ENCODE measurements at places on chromosomes 2 and 18. TPM values are rescaled to one million over a fixed set of nuclear protein-coding genes. Genes with fewer than 3 reads are reported as not detected.

GRCh38 chr2:144519934-144520731 is at the start of gene ZEB2:
Gene ZEB2, minus strand, starts transcription at chr2:144520119. Its CDS starts 2,769 bp downstream, at chr2:144517350.
- no peak for DNase-seq

DNA sequence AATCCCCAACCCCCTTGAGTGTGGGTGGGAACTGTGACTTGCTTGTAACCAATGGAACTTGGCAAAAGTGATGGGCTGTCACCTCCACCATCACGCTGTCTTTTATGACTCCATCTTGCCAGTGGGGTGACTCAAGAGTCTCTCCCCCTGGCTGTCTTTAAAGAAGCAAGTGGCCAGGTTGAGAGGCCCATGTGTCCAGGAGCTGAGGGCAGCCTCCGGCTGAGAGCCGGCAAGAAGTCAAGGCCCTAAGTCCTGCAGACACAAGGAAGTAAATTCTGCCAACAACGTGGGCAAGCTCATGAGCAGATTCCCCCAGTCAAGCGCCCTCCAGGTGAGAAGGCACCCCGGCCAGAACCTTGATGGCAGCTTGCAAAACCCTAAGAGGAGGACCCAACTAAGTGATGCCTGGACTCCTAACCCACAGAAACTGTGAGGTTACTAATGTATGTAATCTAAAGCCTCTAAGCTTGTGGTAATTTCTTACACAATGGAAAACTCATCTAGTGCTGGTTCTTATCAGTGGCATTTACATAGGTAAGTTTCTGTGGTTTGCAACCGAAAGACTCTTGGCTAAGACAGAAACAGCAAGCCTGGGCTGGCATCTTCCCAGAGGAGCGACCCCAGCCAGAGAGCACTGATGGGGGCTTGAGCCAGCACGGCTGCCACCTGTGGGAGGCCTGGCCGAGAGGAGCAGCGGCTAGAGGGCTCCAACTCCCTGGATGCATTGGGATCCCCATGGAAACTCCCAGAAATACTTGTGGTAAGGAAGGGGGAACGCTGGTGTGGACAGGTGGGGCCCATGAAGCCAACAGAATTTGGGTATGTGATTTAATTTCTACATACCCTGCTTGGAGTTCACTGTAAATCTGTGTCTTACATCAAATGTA is 49.3 kb downstream of the CIB4 start:
- DNase-seq: no peak

NEU4 gene
- total RNA-seq: 1.5 TPM

ZNF407 gene
- 4.7 TPM for total RNA-seq

NCL gene
- total RNA-seq: 608 TPM

AMER3 gene
- 0.79 TPM for total RNA-seq

All from Caco-2 (cell line).